ENCODE measurements at places on chromosomes 12 and 14. TPM values are rescaled to one million over a fixed set of nuclear protein-coding genes. Genes with fewer than 3 reads are reported as not detected.

Gene TEX52
- polyA plus RNA-seq: not detected

Gene IQSEC3
- 0.97 TPM for polyA plus RNA-seq

Gene KRT75
- not detected for polyA plus RNA-seq

Gene ADGRD1
- not detected for polyA plus RNA-seq

Gene TTC9
- 17.9 TPM for polyA plus RNA-seq

Gene ANO2
- polyA plus RNA-seq: not detected

Gene PLEKHD1
- polyA plus RNA-seq: 0.23 TPM

Gene FLVCR2
- polyA plus RNA-seq: 2.2 TPM

Gene ARHGAP9
- 198 TPM for polyA plus RNA-seq

Gene PMEL
- polyA plus RNA-seq: 0.57 TPM

Gene KCNK13
- polyA plus RNA-seq: not detected

Gene ACRBP
- polyA plus RNA-seq: 0.27 TPM
